H9 (cell line): ENCODE measurements at places on chromosomes 12 and 14. TPM values are rescaled to one million over a fixed set of nuclear protein-coding genes. Genes with fewer than 3 reads are reported as not detected.

LTBP2 gene
- 0.75 and 0.77 TPM in 2 replicates for total RNA-seq

TSPAN8 gene
- not detected in 2 replicates for total RNA-seq

VRTN gene
- 104 and 105 TPM in 2 replicates for total RNA-seq

NCKAP5L gene
- 27.7 and 28.9 TPM in 2 replicates for total RNA-seq

CEP83 gene
- 26.5 and 27.4 TPM in 2 replicates for total RNA-seq

PLEKHG7 gene
- not detected in 2 replicates for total RNA-seq

TESPA1 gene
- not detected in 2 replicates for total RNA-seq

GRCh38 chr12:47551426-47551851 lies 154.4 kb downstream of the RPAP3 start:
- DNase-seq = no peak

- peak; percentile 38 for DNase-seq
Observed at GRCh38 chr12:103197725-103198388, 240.4 kb downstream of the ASCL1 start.

DNA sequence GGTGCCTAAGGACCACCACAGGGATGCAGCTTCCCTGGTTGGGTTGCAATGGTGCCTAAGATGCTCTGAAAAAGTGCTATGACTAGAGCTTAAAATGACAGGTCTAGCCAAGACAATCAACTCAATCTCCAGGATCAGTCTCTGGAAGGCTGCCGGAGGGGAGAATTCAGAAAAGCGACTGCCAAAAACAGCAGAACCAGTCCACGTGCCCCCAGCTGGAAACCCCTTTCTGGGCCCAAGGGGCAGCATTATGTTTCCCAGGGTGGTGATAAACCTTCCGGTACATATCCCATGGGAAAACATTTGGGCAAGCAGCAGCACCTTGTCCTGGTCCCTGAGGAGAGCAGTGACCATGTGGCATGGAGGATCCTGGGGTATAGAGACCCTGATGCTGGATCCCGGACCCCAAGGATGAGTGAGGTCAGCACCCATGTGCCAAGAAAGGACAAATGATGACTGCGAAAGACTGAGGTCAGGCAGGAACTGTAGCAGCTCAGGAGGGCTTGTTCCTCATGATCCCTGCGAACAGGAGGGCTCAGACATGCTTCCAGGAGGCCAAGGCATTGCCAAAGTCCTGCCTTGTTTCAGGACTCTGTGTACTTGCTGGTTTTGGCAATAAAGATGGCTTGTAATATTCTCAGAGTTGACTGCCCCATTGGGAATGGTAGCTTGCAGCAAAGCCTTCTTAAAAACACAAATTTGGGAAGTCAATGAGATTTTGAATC lies 49.9 kb upstream of the LTBP2 start:
- no peak for DNase-seq

GRCh38 chr14:26896447-26896846 lies 298.6 kb upstream of the NOVA1 start:
- no peak for DNase-seq

DNA sequence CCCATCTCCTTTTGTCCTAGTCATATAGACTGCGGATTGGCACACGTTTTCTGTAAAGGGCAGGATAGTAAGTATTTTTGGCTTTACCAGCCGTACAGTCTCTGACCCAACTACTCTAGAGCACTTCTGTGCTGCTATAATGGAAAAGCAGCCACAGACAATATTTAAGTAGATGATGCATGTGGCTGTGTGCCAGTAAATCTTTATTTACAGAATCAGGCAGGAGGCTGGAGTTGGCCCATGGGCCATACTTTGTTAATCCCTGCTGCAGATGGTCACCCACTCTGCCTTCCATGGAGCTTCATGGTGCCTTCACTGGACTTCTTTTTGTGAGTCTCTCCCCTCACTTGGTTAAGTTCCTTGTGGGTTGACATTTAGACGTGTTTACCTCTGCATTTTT lies 584.5 kb upstream of the TBX3 start:
- DNase-seq = no peak

DNA sequence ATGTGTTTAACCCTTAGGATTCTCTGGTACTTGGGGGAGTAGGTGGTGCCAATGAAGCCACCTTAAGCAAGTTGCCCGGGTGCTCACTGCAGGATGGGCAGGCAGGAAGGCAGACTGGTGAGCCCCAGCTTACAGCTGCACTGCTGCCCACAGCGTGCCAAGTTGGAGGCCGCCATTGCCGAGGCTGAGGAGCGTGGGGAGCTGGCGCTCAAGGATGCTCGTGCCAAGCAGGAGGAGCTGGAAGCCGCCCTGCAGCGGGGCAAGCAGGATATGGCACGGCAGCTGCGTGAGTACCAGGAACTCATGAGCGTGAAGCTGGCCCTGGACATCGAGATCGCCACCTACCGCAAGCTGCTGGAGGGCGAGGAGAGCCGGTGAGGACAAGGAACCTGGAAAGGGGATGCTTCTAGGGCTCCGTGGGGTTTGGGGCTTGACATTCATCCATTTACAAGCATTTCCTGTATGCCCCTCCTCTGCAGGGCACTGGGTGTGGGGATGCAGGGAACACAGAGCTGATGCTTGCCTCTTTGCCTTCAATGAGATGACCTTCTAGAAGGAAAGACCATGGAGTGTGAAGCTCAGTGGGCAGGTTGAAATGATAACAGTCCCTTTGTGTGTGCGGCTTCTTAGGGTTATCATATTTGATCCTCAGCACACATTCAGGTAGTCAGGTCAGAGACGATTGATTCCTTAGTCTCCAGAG lies 12.4 kb downstream of the KRT7 start:
- peak; percentile 46 for DNase-seq

DNA sequence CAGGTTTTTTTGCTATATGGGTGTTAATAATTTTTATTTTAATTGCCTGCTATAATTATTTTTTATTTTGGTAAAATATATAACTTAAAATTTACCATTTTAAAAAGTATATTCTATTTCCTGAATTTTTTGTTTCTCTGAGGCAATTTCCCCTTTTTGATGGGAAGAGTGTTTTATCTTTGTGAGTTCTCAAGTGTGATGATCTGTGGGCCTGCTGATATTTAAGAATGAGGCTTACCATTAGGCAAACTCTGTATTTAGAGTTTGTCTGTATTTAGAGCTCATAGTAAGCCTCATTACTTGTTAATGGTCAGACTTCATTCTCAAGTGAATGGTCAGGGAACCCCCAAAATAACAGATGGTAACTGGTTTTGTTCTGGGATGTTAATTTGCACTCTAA lies 48.0 kb downstream of the WNK1 start:
- DNase-seq = no peak

DNA sequence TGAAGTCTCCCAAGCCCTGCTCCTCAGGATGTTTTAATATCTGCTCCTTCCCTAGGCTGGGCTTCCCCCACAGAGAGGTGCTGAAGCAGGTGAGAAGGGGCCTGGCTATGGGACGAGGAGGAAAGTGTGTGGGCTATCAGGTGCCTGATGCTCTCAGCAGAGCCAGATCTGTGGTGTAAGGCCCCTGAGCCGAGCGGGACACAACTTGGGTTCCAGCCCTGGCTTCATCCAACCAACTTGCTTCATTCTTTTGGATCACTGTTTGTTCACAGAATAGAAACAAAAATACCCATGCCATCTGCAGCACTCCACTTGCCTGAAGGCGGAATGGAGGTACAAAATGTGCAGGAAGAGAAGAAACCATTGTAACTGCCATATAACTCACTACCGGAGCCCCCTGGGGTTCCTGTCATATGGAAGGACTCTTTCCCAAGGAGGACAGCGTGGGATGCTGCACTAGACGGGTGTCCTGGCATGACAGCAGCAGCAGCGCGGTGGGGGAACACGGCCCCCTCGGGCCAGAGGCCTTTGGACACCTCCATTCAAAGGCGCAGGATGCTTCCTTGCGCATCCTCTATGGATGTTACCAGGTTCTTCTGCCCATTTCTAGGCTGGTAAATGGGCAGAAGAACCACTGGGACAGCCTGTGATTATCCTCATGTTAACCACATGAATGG lies 95.8 kb downstream of the CRACR2A start:
- no peak for DNase-seq

DNA sequence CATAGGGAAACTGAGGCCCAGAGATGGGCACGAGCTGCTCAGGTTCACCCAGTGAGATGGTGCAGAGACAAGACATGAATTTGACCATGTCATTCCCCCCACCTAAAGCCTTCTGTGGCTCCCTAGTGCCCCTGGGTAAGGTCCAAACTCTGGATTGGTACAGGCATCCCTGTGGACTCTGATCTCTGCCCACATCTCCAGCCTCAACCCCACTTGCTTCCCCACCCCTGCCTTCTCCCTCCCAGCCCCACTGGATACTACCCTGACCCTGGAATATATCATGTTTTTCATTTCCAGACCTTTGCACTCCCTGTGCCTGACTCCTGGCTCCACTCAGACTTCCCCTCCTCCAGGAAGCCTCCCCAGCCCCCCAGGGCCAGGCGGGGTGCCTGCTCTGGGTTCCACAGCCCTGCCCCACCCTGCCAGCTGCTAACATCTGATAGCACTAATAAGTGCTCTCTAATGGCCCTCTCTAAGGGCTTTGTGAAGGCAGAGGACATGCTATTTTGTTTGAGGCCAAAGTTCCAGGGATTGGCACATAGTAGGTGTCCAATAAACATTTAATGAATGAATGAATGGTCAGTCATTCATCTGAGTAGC lies 1.1 kb upstream of the SDSL start:
- DNase-seq = no peak
